Hindlimb muscle (tissue), 1 donor: ENCODE measurements at places on chromosomes 16 and 17.

GRCh38 chr16:72850853-72851252 lies 197.1 kb downstream of the ZFHX3 start:
- DNase-seq = peak; percentile 70

GRCh38 chr16:86383488-86384262 lies 126.7 kb upstream of the FOXF1 start:
- no peak for DNase-seq

GRCh38 chr17:73142872-73143381 lies 21.9 kb upstream of the SSTR2 start:
- no peak for DNase-seq

DNA sequence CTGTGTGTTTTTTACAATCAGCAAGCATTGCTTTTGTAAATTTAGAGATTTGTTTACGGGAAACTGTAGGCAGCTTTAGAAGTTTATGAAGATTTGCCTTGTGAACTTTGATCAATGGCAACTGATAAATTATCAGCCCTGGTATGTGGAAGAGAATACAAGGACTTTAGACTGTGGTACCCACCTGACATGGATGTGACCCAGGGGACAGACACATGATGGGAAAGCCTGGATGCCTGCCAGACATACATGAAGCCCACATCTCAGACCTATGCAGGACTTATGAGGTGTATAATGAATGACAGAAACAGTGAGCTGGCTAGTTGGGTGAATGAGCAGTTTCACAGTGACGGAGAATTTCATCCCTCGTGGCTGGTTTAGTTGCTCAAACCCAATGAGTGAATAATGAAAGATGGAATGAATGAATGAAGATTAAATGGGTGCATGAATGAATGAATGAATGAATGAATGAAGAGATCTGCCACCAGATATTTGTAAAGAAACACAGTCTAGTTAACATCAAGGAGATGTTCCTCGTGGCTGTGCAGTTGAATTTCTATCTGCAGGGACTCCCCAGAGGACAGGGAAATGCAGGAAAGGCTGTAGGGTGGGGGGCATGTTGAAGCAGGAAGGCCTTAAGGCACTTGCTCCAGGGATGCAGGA lies 7.6 kb downstream of the TMEM92 start:
- no peak for DNase-seq

- no peak for DNase-seq
Measured at GRCh38 chr17:15981646-15982580, 17.6 kb downstream of the ZSWIM7 start.

DNA sequence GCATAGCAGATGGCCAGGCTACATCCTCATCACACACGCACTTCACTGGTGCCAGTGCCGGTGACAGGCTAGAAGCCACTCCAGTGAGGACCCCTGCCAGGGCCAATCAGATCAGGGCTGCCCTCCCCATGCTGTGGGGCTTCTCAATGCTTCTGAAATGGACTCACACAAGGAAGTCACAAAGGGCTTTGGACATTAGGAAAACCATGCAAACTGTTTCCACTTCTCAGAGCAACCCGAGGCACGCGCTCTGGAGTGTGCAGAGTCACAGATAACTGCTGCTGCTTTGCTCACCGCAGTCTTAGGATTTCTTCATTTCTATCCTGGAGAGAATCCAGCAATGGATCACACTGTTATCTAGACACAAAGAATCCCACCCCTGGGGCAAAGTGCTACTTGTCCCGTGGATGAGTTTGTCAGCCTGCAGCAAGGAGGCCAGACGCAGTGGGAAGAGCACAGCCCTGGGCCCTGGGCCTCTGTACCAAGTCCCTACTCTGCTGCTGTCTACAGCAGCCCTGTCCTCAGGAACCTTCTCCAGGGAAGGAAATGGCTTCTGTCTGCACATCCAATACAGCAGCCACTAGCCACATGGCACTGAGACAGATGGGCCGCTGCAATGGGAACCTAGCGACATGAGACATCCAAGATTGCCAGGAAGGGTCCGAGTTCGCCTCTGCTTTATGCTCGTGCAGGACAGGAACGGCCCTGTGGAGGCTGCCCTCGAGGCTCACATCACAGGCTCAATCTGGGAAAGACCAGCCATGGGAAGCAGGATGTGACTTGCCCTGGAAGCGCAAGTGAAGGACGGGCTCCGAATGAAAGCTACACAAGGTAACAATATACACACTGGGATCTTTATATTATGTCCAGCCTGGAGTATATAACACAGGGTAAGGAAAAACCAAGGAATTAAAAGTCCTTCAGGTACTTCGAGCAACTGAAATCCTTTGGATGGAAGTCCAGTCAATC lies 169.3 kb downstream of the ZFHX3 start:
- DNase-seq = no peak

- no peak for DNase-seq
Measured at GRCh38 chr16:86195863-86196630, 297.1 kb downstream of the IRF8 start.
